ENCODE measurements at places on chromosomes 3 and 15.

GRCh38 chr3:19937459-19938294 lies 3.7 kb upstream of the EFHB start:
- DNase-seq = no peak

GRCh38 chr3:132253262-132253878 lies 63.8 kb upstream of the ACP3 start:
- no peak for DNase-seq

DNA sequence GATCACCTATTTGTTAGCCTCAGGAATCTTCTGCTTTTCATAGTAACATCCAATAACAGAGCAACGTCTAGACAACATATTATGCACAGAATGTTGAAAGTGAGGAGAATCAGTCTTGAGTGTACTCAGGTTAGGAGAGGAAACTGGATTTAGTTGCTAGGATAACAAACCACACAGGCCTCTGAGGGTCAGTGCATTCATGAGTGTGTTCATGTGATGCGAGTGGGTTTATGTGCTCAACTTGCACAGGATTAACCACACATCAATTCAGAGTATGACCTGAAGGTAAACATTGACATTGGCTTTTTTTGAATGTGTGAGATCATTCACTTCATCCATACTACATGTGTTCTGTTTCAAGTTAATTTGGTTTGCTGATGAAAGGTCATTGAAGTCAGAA lies 287.6 kb downstream of the DIPK2A start:
- DNase-seq = no peak

- no peak for DNase-seq
Measured at GRCh38 chr3:130963878-130964277, 62.7 kb downstream of the ASTE1 start.

DNA sequence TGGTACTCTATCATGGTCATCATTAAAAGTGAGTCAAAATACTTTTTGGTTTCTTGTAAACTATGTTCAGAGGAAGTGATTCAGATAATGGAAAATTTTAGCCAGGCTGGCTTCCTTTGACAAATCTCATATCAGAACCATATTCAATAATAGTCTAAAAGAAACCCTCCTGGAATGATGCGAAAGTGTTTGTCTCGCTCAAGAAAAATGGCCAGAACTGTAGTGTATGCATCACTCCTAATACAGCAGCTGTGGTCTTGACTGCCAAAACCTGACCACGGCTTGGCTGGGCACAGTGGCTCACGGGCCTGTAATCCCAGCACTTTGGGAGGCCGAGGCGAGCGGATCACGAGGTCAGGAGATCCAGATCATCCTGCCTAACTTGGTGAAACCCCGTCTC lies 35.6 kb upstream of the KCNMB2 start:
- no peak for DNase-seq

DNA sequence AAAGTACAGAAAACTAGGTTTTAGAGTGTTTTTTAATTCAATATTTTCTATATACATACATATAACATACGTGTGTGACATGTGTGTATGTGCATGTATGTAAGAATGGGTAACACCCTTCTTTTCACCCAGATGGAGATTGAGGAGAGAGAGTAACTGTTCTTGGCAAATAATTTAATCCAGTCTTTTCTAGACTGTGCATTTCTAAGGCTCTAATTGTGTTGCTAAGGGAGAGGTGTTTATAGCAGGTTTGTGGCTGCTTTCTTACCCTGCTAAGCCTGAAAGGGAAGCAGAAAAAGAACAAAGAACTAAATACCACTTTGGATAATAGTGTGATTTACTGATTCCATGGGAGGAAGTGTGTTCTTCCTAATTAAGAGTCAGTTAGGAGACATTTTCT lies 46.0 kb upstream of the ALDH1L1 start:
- DNase-seq = no peak

DNA sequence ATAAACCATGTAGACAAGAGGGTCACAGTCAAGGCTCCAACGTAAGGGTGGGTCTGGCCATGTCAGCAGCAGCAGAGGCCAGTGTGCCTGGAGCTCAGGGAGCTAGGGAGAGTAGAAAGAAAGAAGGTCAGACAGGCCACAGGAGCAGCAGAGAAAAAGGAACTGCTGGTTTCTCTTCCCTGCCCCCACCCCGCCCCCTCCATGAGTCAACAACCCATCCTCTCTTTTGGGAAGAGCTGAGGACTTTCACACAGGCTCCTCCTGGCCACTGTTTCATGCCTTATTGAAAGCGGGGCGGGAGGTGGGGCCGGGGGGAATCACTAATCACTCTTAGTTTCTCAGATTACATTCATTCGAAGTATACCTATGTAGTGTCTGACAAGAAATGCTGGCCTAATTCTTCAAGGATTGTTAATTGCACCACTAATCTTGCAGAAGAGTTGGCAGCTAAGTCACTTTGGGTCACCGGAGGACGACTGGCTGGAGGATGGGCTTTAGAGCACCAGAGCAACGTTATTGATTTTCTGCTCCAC lies 9.1 kb upstream of the SCG3 start:
- peak; percentile 26 for DNase-seq

GRCh38 chr15:34855893-34856292 lies 60.5 kb upstream of the ACTC1 start:
- no peak for DNase-seq

DNA sequence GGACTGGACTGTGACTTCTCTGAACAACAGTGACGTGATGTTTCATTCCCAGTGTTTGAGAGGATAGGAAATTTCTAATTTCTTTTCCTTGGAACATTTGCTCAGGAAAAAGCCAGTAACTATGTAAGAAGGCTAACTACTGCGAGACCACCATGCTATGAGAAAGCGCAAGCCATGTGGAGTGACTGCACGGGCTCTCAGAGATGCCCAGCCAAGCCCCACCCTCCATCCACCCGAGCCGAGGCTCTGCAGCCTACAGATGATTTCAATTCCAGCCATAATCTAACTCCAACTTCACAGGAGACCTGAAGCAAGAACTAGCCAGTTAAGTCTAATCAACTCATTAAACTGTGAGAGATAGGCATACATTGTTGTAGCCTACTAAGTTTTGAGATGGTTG lies 124.3 kb downstream of the GREM1 start:
- DNase-seq = no peak

DNA sequence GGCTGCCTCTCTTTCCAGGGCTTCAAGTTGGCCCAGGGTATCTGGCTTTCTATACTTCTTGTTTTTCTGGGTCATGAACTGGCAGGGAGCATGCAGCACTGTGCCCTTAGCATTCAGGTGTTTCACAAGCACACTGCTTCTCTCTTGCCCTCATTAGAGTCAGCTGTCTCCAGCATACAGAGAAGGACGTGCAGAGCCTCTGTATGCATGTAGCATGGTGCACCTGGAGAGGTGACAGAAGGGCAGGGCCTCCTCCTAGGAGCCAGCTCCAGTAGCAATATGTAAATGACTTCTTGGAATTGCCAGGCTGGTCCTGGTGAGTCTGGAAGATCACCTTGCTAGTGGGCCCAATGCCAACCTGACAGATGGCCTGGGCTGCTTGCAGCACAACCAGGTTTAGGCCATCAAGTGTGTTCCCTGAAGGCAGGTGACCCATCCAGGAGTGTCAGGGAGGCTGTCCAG lies 44.8 kb upstream of the ATP2C1 start:
- DNase-seq = no peak

- DNase-seq = no peak
Measured at GRCh38 chr3:114464548-114464947, 170.7 kb downstream of the TIGIT start.

DNA sequence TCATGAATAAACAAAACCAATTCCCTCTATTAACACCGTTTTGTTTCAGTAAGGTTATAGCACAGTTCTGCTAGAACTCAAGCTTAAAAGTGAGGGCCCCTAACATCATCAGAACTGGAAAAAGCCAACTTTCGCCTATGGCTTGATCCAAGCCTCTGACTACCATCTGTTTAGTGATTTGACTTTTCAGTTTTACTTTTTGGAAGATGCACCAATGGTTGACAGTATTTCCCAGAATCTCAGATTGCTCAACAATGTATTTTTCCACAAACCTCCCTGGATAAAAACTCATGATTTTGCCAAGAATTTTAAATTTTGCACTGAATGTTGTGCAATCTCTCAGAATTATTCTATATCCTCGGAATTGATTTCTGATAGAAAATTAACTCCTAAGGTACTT lies 190.7 kb downstream of the LSAMP start:
- DNase-seq = no peak

DNA sequence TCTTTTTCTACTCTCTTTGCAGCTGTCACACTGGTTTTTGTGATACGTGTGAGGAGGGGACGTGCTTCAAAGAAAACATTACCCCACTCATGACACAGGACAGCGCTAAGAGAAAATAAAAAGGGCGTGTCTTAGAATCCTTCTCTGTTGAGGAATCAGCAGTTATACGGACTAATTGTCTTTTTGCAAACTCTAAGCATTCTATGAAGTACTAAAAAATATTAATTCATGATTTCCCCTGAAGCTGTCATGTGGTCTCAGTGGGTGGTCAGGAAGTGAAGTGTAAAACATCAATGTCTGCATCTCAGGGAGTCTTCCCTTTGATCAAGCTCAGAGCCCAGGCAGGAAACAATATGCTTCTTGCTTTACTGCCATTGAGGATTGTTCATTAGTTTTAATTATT lies 117.5 kb upstream of the CRBN start:
- no peak for DNase-seq

DNA sequence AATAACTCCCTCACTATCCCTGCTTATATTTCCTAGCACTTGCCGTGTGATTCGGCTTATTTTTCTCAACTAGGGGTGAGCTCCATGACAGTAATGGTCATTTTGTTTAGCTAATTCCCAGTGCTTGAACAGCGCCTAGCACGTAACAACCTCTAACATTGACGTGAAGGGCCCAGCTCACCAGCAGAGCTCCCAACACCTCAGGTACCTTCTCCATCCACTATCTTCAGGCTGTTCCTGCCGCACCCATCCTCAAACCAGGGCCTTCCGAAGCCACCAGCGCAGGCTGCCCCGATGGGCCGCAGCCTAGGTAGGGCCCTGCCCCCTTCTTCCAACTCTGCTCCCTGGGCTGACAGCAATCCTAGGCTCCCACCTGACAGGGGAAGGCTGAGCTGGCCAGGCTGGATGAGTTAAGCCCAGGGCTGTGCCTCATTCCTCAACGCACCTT lies 751 bp upstream of the RPS17 start:
- DNase-seq = no peak

DNA sequence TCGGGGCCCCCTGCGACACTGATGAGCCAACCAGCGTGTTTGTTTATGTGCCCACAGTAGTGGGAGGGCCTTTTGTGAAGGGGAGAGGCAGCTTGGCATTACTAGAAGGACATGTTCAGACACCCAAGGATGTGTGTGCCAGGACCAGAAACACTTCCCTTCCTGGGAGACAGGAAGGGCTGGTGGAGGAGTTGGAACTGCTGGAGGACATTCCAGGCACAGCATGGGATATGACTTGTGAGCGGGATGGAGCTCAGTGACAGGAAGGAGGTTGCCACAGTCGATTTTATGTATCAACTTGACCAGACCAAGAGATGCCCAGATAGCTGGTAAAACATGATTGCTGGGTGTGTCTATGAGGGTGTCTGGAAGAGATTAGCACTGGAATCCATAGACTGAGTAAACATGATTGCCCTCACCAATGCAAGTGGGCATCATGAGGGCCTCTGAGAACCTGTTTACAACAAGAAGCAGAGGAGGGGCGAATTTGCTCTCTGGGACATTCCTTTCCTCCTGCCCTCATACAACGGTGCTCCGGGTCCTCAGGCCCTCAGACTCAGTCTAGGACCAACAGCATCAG lies 106.4 kb upstream of the TLE3 start:
- no peak for DNase-seq

- DNase-seq = no peak
Measured at GRCh38 chr3:171736556-171736955, 73.7 kb downstream of the PLD1 start.

GRCh38 chr3:192636517-192637444 lies 90.6 kb downstream of the FGF12 start:
- no peak for DNase-seq

DNA sequence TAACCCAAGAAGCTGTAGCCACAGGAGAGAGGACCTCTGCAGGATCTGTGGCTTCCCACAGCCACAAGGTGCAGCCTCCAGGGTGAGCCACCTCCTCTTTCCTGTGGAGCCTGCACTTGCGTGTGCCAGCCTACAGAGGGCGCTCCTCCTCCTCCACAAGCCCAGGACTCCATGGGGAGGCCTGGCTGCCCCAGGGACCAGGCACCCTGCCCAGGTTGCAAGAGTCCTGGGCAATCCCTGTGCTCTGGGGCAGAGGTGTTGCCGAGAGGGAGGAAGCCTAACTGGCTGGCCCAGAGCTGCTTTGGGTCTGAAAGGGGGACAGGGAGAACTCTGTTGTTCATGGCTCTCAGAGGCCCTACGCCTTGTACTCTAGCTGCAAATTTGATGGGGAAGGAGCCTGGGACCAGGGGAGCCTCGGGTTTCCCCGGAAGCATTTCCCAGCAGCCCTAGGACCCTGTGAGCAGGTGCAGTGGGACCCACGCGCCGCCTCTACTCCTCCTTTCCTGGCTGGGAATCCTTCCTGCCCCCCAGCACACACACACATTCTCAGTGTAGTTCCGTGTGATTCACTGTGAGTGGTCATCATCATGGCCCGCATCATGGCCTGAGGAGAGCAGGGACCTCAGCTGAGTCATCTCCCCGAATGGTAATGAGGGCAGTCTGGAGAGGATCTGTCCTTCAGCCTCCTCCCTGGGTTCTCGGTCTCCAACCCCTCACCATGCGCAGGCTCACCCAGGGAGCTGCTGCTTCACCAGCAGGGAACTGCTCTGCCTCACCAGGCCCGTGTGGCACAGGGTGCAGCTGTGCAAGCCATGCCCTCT lies 24.3 kb downstream of the TBC1D21 start:
- peak; percentile 14 for DNase-seq

DNA sequence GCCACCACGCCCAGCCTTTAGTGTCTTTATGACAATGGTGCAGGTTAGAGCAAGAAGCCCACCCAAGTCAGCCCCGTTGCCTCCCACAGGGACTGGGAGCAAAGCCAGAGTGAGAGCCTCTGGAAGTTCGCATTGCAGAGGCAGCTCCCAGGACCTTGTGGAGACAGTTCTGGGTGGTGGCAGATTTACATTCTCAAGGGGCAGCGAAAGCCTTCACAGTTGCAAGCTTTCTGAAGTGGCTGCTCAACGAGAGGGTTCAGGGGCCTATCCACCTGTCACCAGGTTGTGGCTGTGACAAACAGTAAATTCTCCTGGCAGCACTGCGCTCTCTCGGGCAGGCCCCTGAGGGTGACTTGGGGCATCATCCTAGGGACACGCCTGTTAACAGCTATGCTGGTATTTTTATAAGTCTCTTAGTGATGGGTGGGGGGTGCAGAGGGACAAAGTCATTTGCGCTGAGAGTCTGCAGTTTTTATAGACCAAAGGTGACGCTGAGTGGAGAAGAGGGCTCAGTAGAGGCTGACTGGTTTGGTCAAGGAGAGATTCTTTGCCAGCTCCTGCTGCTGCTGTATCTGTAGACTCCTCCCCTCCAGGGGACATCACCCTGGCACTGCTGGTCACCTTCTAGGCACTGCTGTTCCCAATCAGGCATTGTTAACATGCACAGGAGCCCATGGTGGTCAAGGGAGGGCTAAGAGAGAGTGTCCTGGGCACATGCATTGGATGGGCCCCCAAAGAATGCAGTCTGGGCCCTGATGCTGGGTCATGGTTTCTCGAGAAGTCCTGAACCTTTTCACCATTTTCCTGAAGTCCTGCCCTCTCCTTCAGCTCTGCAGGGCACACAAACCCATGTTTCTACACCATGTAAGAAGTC lies 57.5 kb upstream of the KLF13 start:
- no peak for DNase-seq
